ENCODE measurements at places on chromosomes 6 and 20. TPM values are rescaled to one million over a fixed set of nuclear protein-coding genes. Genes with fewer than 3 reads are reported as not detected.
A peak's percentile ranks its signal among the peaks of the same experiment; 100 is the strongest.

GRCh38 chr20:25076731-25077609 is 5.0 kb downstream of the VSX1 start:
- H3K27ac ChIP-seq: no peak overlapping the region
- H3K4me3 ChIP-seq: no peak overlapping the region
- peaks cover 8% of the 10 kb centered on the region for H3K4me1 ChIP-seq

- no peak for DNase-seq
- H3K36me3 ChIP-seq: no peaks in the 10 kb centered on the region
- H3K27me3 ChIP-seq: no peaks in the 10 kb centered on the region
- no peak overlapping the region for H3K27ac ChIP-seq
- H3K4me1 ChIP-seq: no peaks in the 10 kb centered on the region
Observed at GRCh38 chr6:37679539-37680476, 17.9 kb downstream of the MDGA1 start.

DNA sequence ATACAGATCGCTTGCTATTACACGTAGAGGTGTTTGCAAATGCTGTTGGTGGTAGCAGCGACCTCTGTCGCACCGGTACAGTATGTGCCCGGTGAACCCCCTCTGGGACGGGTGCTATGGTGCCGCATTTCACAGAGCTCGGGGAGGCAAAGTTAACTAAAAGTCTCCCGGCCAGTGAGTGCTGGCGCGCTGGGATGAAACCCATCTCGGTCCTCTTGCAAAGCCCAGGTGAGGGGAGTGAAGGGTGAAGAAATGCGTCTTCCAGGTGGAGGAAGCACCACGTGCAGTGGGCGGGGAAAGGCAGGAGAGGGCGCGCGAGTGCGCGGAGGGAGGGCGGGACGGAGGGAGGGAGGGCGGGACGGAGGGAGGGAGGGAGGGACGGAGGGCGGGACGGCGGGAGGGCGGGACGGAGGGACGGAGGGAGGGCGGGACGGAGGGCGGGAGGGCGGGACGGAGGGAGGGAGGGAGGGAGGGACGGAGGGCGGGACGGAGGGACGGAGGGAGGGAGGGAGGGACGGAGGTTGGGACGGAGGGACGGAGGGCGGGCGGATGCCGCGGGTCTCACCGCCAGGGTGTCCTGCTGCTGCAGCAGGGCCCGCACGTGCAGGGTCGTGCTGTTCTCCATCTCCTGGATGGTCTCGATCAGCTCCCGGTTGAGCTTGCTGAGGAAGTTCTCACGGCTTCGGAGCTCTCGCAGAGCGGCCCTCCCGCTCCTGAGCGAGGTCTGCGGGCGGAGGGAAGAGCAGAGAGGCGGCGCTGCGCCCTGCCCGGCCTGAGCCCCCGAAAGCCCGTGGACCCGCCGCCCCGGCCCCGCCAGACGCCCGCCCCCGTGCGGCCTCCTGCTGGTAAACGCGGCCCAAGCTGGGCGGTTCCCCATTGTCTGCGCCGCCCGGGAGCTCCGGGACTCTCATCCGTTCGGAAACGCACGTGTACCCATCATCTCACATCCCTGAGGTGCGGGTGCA is 11.7 kb downstream of the C20orf96 start:
- no peaks in the 10 kb centered on the region for H3K4me1 ChIP-seq
- H3K27me3 ChIP-seq: no peaks in the 10 kb centered on the region
- no peak for DNase-seq
- H3K27ac ChIP-seq: no peak overlapping the region

DNA sequence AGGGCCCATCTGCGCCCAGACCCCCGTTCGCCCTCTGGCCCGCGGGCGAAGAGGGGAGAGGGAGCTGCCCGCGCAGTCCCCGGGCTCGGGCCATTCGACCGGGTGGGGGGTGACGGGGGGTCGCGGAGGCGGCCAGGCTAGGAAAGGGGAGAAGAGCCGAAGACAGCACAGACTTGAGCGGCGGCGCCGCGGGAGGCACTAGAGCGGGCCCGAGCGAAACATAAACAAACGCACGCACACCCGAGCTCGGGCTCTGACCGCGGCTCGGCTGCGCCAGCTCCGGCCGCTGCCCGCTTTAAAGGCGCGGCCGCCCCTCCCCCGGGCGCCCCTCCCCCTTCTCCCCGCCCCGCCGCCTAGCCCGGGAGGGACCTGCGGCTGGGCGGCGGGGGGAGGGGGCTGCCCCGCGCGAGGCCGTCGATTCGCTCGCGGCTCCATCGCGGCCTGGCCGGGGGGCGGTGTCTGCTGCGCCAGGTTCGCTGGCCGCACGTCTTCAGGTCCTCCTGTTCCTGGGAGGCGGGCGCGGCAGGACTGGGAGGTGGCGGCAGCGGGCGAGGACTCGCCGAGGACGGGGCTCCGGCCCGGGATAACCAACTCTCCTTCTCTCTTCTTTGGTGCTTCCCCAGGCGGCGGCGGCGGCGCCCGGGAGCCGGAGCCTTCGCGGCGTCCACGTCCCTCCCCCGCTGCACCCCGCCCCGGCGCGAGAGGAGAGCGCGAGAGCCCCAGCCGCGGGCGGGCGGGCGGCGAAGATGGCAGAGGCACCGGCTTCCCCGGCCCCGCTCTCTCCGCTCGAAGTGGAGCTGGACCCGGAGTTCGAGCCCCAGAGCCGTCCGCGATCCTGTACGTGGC is at the start of gene FOXO3:
Gene FOXO3 (plus strand): TSS at position 455 of the 846 bp plus-strand sequence. CDS start 292 bp downstream, at position 747.
- H3K4me3 ChIP-seq: peak within 1 kb of the TSS; percentile 80
- DNase-seq: peak; percentile 58
- H3K36me3 ChIP-seq: peaks cover 10% of the 10 kb centered on the region
- H3K27ac ChIP-seq: peak within 1 kb of the TSS; percentile 68
- H3K27me3 ChIP-seq: peaks cover 14% of the 10 kb centered on the region

Gene TRIM15
- 0.29 TPM for total RNA-seq

Gene TMEM151B
- not detected for total RNA-seq

GRCh38 chr6:11710311-11710761 is 68.3 kb downstream of the ADTRP start:
- peaks cover 64% of the 10 kb centered on the region for H3K4me1 ChIP-seq
- DNase-seq: peak; percentile 68
- H3K4me3 ChIP-seq: peak overlapping the region; percentile 74
- peak overlapping the region; percentile 98 for H3K27ac ChIP-seq

Gene HDGFL1
- not detected for total RNA-seq

Gene ANKEF1
- 3.6 TPM for total RNA-seq

DNA sequence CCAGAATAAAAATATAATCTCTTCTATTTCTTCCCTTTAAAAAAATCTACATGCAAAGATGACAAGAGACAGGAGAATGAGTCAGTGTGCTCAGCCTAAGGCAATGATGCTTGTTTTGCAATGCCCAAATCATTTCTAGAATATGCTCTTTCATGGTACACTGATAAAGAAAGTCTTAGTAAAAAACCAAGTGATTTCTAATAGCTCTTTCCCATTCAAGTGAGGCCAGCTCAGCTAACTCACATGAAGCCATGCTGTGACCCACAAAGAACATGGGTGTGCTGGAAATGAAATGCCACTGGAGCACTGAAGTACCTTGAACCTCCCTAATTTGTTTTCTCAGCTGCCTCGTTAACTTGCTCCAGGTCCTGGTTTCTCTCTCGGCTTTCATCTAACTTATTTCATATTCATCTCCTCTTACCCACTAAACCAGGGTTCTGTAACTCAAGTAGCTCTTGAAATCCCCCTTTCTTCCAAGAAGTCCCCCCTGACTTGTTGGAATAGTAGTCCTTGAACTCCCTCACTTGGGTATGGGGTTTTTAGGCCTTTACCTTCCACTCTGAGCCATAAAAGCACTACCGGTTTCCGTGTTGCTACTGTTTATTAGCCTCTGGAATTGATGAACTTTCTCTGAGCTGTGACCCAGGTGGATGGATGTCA is 92.7 kb downstream of the IRF4 start:
- peak; percentile 41 for DNase-seq
- peaks cover 72% of the 10 kb centered on the region for H3K36me3 ChIP-seq
- no peaks in the 10 kb centered on the region for H3K27me3 ChIP-seq
- H3K4me3 ChIP-seq: peak overlapping the region; percentile 29
- H3K4me1 ChIP-seq: peaks cover 74% of the 10 kb centered on the region
- peak overlapping the region; percentile 93 for H3K27ac ChIP-seq

Gene ID4
- not detected for total RNA-seq

Gene BCL2L1
- total RNA-seq: 196 TPM

DNA sequence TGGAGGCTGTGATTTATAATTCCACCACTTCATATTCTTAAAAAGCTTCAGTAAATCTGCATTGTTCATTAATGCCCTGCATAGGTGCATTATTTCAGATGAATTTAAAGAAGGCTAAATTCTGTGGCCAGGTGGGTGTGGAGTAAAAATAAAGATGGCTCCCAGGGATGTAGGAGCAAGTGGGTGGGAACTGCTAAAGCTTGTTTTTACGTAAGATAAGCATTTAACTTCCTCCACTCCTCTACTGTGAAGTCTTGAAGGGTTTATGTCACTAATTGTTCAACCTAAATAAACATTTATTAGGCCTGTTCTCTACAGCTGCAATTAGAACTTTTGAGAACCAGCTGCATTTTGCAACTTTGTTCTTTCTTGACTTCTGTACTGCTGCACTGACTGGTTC is 6.8 kb upstream of the SLC35B3 start:
- no peak for DNase-seq
- no peaks in the 10 kb centered on the region for H3K27me3 ChIP-seq
- no peak overlapping the region for H3K4me3 ChIP-seq
- peaks cover 4% of the 10 kb centered on the region for H3K36me3 ChIP-seq
- peaks cover 2% of the 10 kb centered on the region for H3K4me1 ChIP-seq

GRCh38 chr20:9474835-9475415 is 39.5 kb upstream of the LAMP5 start:
- H3K27me3 ChIP-seq: no peaks in the 10 kb centered on the region
- no peak for DNase-seq
- no peak overlapping the region for H3K4me3 ChIP-seq
- no peak overlapping the region for H3K27ac ChIP-seq
- no peaks in the 10 kb centered on the region for H3K36me3 ChIP-seq

Data from activated naive CD8-positive, alpha-beta T cell treated with anti-CD3 and anti-CD28 coated beads for 36 hours (primary cell).